Renal pelvis (tissue), 12 donors: ENCODE measurements at places on chromosomes 1 and 21.

- DNase-seq = no peak
These were observed 88.4 kb upstream of the GFI1 start for GRCh38 chr1:92575123-92575522.

GRCh38 chr1:204461331-204462228, 33.0 kb downstream of the PIK3C2B start:
- DNase-seq = no peak

DNA sequence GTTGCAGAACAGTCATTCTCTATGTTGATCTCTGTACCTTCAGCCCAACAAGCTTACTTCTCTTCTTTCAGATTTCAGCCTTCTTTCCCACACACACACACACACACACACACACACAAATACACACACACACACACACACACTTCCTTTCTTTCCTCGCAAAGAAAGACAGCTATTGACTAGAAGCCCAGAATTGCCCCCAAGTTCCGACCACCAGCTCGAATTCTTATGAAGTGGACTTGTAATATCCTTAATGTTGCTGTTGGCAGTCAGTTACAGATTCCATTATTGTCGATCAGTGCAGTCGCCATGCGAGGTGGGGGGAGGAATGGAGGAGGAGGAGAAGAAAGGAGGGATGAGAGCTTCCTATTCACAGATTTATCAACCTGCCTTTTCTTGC, 125.5 kb downstream of the CLEC20A start:
- DNase-seq = peak; percentile 27

GRCh38 chr1:214216779-214217178, 64.2 kb upstream of the SMYD2 start:
- DNase-seq = no peak

GRCh38 chr1:239735111-239735510, 348.7 kb downstream of the CHRM3 start:
- DNase-seq = no peak

GRCh38 chr1:162008799-162009198, 14.9 kb downstream of the OLFML2B start:
- DNase-seq = no peak

- DNase-seq = no peak
These were observed 17.3 kb upstream of the LRP8 start for GRCh38 chr1:53344921-53345838.

DNA sequence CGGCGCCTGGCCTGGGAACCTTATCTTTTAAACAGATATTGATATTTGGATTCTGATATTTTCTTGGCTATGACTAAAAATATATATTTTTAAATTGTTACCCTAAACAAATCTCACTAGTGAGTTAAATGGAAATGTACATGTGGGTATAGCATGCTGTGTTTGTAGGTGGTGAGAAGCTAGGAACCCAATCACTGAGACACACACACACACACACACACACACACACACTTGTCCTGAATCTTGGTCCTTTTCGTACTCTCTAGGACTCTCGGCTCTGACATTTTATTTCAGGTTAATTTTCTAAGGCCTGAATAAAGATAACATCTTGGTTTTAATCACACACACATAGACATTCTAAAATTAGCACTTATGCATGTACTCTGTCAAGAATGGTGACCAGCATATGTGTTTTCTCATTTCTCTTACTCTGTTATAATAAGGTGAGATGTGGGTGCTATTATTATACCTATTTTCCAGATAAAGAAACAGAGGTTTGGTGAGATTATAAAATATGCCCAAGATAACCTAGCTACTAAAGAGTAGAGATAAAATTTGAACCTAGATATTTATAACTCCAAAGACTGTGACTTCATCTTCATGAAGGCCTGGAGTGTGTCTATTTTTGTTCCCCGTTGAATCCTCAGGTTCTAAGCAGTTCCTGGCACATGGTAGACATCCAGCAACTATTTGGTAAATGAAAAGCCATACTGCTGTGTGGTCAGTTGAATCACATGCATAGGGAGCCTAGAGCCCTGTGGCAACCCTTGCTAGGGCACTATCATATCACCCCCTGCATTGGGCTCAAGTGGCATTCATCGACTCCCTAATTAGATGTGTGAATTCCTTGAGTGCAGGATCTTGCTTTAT, 85.0 kb upstream of the RAB3GAP2 start:
- no peak for DNase-seq

GRCh38 chr1:182972829-182973228, 19.9 kb upstream of the SHCBP1L start:
- peak; percentile 35 for DNase-seq

- DNase-seq = no peak
These were observed 2.5 kb downstream of the TRAF3IP3 start for GRCh38 chr1:209758400-209758799.

GRCh38 chr1:185441605-185442004, 124.6 kb upstream of the IVNS1ABP start:
- peak; percentile 48 for DNase-seq

DNA sequence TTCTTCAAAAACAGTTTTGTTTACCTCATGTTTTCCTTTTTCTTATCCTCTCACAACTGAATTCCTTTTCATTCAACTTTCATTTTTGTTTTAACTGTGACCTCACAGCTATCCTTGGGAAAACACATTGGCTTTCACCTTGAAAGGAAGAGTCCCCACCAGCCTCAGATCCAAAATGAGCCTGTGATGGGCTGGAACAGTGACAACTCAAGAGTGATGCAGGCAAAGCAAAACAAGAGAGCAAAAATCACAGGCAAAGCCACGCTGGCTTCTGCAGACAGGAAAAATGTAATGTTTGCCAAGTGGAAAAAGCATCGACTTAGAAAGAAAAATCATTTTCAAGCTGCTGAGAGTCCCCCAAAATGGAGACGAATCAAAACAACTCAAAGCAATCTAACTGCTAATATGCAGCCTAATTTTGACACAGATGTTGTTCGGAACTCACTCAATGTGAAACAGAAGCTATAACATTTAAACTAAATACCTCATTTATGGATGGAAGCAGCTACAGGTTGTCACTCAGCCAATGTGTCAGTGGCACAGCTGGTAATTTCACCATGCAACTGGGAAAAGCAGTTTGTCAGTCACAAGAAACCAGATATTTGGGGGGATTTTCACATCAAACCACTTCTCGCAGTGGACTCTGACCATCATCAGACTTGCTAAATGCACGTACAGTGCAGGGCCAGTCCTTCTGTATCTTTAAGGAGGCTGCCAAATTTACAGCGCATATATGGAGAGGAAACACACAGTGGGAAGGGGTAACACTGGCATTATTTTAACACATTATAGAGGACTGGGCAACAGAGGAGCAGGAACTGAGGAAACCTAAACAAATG, 50.7 kb downstream of the ALG14 start:
- no peak for DNase-seq
